Activated CD8-positive, alpha-beta memory T cell treated with anti-CD3 and anti-CD28 coated beads, Interleukin-2, amount 50 U/mL, for 4 hours (primary cell): ENCODE measurements at places on chromosomes 5 and 9.

DNA sequence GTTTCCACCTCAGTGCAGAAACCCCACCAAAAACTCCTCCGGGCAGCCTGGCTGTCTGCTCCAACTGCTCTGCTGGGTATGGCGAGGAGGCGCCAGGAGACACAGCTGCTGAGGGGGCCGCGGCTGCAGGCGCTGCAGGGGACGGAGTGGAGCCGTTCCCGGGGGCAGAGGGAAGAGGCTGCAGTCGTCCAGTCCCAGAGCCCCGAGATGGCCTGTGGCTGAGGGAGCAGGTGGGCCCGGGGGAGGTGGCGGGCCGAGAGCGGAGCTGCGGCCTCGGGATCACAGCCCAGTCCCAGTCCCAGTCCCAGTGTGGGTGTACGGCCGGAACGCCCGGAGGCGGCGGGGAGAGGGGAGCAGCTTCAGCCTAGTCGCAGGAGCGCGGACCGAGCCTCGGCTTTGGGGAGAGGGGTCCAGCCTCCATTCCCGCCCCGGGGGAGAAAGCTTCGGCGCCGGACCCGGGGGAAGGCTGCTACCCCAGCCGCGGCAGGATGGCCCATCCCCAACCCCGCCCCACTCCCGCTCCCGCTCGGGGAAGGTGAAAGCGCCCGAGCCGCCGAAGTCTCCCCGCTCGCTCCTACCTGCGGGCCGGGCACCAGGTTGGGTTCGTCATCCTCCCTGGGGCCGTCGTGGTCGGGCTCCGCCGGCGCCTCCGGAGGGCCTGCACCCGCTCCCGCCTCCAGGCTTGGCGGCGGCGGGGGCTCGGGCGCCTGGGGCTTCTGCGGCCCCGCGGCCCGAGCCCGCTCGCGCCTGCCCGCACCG, 513 bp downstream of the FAM193B start:
- DNase-seq, result peak; percentile 49

GRCh38 chr5:112637343-112637742, 100.3 kb upstream of the APC start:
- DNase-seq, result no peak

DNA sequence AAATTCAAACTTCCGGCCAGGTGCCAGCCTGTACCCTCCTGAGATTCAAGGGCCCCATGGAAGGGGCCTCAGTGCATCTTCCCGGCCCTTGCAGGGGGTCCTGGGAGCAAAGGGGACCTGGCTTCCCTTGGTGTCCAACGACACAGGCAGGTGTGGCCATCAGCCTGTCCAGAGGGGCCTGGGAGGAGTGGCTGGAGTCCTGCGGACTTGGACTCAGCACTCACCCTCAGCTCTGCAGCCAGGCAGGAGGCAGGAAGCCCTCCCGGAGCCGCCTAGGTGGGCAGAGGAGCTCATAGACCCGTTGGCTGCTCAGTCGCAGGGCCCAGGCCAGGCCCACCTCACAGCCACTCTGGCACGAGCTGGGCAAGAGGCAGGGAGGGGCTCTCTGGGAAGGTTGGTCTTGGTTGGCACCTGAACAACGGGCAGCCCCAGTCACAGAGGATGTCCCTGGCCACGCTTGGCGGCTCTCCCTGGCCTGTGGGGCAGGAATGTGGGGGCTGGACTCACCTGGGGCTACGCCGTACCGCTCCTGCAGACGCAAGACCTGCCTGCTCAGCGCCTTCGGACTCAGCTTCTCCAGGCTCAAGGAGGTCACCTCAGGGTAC, 53.8 kb upstream of the NRARP start:
- DNase-seq, result no peak

DNA sequence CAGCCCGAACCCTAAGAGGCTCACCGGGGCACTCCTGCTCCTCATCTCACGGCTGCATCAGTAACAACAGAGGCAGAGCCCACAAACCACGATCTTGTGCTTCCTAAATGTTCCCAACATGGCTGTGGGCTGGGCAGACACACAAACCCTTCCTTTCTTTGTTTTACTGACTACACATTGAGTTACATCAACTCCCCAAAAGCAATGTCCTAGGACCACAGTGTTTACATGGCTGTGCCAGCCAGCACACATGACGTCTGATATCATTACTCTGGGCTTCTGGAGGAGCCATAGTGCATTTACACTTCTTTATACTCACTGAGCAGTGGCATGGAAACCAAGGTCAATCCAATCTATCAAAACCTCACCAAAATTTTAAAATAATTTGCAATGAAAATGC, 101.4 kb downstream of the LHFPL2 start:
- DNase-seq, result no peak

DNA sequence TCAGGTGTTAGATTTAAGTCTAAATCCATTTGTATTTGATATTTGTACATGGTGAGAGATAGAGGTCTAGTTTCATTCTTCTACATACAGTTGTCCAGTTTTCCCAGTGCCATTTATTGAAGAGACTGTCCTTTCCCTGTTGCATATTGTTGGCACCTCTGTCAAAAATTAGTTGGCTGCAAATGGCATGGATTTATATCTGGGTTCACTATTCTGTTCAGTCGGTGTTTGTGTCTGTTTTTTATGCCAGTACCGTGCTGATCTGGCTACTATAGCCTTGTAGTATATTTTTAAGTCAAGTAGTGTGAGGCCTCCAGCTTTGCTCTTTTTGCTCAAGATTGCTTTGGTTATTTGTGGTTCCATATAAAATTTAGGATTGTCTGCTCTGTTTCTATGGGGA, 176.2 kb upstream of the DMRT1 start:
- DNase-seq, result no peak

- DNase-seq, result no peak
Observed at GRCh38 chr5:76406014-76406413, 2.9 kb downstream of the IQGAP2 start.

- no peak for DNase-seq
Observed at GRCh38 chr5:114360816-114361723, 800 bp upstream of the KCNN2 start.

GRCh38 chr5:123220621-123221146, 131.6 kb downstream of the PRDM6 start:
- DNase-seq, result no peak

GRCh38 chr9:130276121-130276520, 10.6 kb downstream of the HMCN2 start:
- DNase-seq, result no peak

DNA sequence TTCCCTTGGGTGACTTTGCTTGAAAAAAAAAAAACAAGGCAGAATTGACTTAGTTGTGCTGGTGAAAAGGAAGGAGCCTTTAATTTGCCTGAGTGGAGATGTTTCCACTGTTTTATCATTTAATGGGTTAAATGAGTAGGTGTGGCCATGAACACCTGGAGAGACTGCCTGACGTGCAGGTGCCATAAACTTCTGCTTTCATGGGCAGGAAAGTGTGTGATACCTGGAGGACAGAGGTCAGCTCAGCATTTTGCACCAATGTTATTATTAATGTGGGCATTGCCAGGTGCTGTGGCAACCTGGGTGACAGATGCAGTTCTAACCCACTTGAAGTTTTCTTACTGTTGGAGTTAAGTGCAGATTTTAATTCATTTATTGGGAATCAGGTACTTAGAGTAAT, 145.4 kb downstream of the CD180 start:
- no peak for DNase-seq

DNA sequence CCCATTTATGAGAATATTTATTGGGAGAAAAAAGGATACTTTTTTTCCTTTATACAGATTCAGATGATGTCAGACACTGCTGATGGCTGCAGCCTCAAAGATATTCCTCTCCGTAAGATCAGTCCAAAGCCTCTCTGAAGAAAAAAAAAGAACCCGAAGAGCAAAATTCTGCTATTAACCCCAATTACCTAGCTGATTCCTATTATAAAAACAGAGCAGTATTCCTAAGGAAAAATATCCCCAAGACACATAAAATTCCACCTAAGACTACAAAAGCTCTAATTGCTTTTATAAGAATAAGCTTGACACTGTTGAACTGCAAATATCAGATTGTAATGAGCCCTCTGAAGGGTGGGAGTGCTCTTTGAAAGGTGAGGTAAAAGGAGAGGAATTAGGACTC, 138.7 kb downstream of the CDH6 start:
- DNase-seq, result no peak

DNA sequence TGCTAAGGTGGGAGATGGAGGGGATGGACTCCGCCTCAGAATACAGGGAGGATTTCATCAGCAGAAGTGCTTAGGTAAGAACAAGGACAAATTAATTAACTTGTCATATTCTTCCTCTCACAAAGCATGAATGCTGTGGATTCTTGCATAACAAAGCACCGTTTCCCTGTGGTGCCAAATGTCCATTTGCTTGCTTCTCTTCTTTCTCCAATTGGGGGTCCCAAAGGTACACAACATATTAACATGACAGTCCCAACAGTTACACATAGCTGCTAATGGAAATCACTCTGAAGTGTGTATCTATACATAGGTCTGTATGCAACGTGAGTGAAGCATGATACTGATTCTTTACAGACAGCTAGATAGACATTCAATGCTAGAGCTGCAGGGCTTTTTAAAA, 146.7 kb upstream of the EFNA5 start:
- DNase-seq, result no peak

- no peak for DNase-seq
Observed at GRCh38 chr5:113875096-113875495, 361.6 kb downstream of the YTHDC2 start.

GRCh38 chr5:146622391-146622790, 106.4 kb upstream of the GPR151 start:
- DNase-seq, result no peak

DNA sequence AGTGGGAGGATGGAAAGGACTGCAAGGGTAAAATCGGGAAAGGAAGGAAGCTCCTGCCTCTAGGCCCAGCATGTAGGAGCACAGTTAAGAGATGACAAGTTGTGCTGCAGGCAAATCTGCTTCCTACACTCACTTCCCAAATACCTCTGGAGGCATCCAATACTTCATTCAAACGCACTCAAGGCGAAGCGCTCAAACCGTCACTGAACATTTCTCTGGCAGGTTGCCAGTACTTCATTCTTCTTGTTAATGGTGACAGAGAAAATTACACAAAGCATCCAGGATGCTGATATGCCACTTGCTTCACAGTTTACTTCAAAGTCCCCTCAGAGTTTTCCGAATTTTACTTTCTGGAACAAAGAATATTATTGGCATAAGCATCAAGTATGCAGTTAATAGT, 59.8 kb downstream of the NREP start:
- no peak for DNase-seq

GRCh38 chr5:1507014-1507375, 16.8 kb downstream of the LPCAT1 start:
- no peak for DNase-seq

DNA sequence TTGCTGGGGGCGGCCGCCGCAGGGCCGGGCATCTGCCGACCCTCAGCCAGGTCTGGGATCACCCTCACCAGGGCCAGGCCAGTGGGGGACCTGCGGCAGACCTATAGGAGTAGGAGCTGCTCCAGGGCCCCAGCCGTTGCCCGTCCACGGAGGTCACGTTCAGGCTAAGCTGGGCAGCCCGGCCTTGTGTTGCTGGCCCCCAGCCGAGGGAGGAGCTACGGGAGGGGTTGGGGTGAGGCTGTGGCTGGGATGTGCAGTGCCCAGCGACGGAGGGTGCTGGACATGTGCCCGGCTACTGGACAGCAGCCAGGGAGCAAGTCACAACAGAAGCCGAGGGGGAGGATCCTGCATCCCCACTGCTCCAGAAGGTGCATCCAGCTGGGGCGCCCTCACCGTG, 39.6 kb upstream of the SLC6A19 start:
- DNase-seq, result no peak

- DNase-seq, result no peak
Observed at GRCh38 chr9:137972988-137973470, 95.4 kb downstream of the CACNA1B start.

GRCh38 chr9:14270358-14271092, 43.4 kb downstream of the NFIB start:
- no peak for DNase-seq

GRCh38 chr5:147752666-147753290, 29.8 kb downstream of the JAKMIP2 start:
- DNase-seq, result no peak

GRCh38 chr5:75566710-75567309, 44.4 kb upstream of the ANKDD1B start:
- DNase-seq, result peak; percentile 18

GRCh38 chr9:120928015-120928482, 1.5 kb upstream of the TRAF1 start:
- DNase-seq, result no peak

DNA sequence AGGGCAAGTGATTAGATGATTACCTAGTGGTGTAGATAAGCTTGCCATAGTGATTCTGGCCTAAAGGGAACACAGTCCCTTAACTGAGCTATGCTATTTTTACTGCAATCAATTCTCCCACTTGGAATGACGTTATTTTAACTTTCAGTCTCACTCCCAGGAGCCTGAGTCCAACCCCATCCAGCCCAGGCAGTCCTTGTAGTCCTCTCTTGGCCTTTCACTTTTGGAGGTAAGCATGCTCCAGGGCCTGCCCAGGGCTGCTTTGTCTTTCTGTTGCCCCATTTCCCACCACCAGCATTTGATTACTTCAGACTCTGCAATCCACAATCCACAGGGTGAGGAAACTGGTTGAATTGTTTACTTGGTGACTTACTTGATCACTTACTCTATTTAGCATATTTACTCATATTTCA, 233.0 kb downstream of the CD180 start:
- DNase-seq, result no peak

DNA sequence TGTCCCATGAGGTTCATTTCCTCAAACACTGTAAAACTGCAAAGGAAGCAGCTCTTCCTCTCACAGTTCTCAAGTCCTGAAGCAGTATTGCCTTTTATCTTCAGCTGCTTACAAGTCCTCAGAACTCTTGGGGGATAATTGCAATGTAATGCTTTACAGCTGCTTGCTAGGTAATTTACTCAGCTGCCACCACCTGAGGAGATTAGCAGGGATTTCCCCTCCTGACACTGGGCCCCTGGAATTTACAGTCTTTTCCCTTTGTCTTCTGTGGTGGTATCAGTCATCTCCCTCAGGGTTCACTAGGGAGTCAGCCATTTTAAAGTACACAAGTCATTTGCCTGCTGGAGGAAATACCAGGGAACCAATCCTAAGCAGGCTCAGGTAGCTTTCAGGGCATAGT, 754.3 kb upstream of the GRAMD2B start:
- DNase-seq, result no peak

GRCh38 chr5:98163796-98164493, 609.5 kb upstream of the RGMB start:
- DNase-seq, result no peak

DNA sequence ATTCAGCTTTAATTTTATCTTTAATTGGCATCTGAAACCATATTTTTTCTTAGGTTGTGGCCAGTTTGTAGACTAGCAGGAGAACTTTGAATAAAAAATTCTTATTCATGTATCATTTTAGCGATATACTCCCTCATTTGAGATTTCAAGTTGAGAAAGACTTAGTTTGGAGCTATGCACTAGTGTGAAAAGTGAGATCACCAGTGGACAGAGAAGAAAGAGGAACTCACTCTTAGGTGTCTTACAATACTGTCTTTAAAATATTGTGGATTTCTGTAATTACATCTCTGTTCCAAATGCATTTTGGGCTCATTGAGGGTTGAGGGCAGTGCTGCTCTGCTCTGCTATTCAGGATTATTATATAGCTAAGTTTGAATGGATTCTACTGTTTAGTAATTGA, 54.7 kb downstream of the NAA35 start:
- DNase-seq, result no peak

- no peak for DNase-seq
Observed at GRCh38 chr5:96031180-96031579, 69.5 kb upstream of the ELL2 start.
